ENCODE measurements at places on chromosomes 13 and 19.

- H3K27ac ChIP-seq: no peak overlapping the region
- H3K36me3 ChIP-seq: no peaks in the 10 kb centered on the region
- no peaks in the 10 kb centered on the region for H3K27me3 ChIP-seq
- DNase-seq: no peak
Measured at GRCh38 chr19:48858984-48859710, 9.3 kb downstream of the PLEKHA4 start.

GRCh38 chr13:95861296-95861695 lies 184.4 kb downstream of the DNAJC3 start:
- no peak for DNase-seq
- H3K36me3 ChIP-seq: no peaks in the 10 kb centered on the region
- no peaks in the 10 kb centered on the region for H3K27me3 ChIP-seq
- H3K4me1 ChIP-seq: peaks cover 5% of the 10 kb centered on the region

- DNase-seq: no peak
- no peak overlapping the region for H3K27ac ChIP-seq
- no peak overlapping the region for H3K4me3 ChIP-seq
- H3K27me3 ChIP-seq: no peaks in the 10 kb centered on the region
- no peaks in the 10 kb centered on the region for H3K4me1 ChIP-seq
- H3K36me3 ChIP-seq: no peaks in the 10 kb centered on the region
Measured at GRCh38 chr19:57267291-57267690, 13.0 kb upstream of the ZNF460 start.

- no peaks in the 10 kb centered on the region for H3K4me1 ChIP-seq
- H3K27ac ChIP-seq: no peak overlapping the region
- no peaks in the 10 kb centered on the region for H3K36me3 ChIP-seq
- H3K27me3 ChIP-seq: no peaks in the 10 kb centered on the region
- DNase-seq: no peak
Measured at GRCh38 chr13:77448689-77449088, 86.8 kb upstream of the SCEL start.

- no peaks in the 10 kb centered on the region for H3K27me3 ChIP-seq
- no peaks in the 10 kb centered on the region for H3K4me1 ChIP-seq
- no peak overlapping the region for H3K27ac ChIP-seq
- no peaks in the 10 kb centered on the region for H3K36me3 ChIP-seq
Measured at GRCh38 chr13:44237276-44237767, 136.3 kb upstream of the SERP2 start.
